Spleen (tissue), 13 donors: ENCODE measurements at places on chromosomes 7 and 10. TPM values are rescaled to one million over a fixed set of nuclear protein-coding genes. Genes with fewer than 3 reads are reported as not detected.
A peak's percentile ranks its signal among the peaks of the same experiment; 100 is the strongest.

GRCh38 chr7:134453518-134453917, 5.4 kb downstream of the AKR1B1 start:
- H3K36me3 ChIP-seq: peaks cover 41% of the 10 kb centered on the region
- no peak overlapping the region for H3K4me3 ChIP-seq
- peaks cover 33% of the 10 kb centered on the region for H3K4me1 ChIP-seq
- H3K27me3 ChIP-seq: no peaks in the 10 kb centered on the region
- H3K27ac ChIP-seq: no peak overlapping the region

Gene FAM20C
- total RNA-seq: 26.0 TPM

DNA sequence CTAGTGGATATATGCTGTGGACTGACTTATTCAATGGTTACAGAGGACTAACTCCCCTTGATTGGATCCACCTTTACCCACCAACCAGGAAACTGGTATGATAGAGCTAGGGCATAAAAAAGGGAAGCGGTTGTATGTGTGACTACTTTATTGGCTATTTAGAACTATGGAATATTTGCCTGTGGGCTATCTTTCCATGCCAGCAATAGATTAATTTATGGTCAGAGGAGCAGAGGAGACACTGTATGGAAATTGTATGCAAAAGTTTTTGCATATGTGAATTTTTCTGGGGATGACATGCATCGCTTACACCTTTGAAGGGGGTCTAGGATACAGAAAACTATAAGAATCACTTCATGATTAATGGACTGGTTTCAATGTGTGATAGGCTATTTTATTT, 105.7 kb downstream of the LHFPL3 start:
- no peaks in the 10 kb centered on the region for H3K4me1 ChIP-seq
- DNase-seq: no peak
- no peak overlapping the region for H3K4me3 ChIP-seq
- H3K36me3 ChIP-seq: no peaks in the 10 kb centered on the region
- no peaks in the 10 kb centered on the region for H3K27me3 ChIP-seq

Gene PCBD1
- 24.5 TPM for total RNA-seq

GRCh38 chr7:33054261-33054964, 8.2 kb downstream of the NT5C3A start:
- no peak overlapping the region for H3K4me3 ChIP-seq
- H3K27ac ChIP-seq: peak overlapping the region; percentile 47
- H3K4me1 ChIP-seq: peaks cover 28% of the 10 kb centered on the region
- no peaks in the 10 kb centered on the region for H3K27me3 ChIP-seq
